ENCODE measurements at places on chromosomes 16 and 17.
A peak's percentile ranks its signal among the peaks of the same experiment; 100 is the strongest.

- DNase-seq = no peak
Measured at GRCh38 chr16:31376705-31377104, 16.4 kb upstream of the ITGAD start.

GRCh38 chr17:12553625-12554024, 112.1 kb upstream of the MYOCD start:
- DNase-seq = no peak

DNA sequence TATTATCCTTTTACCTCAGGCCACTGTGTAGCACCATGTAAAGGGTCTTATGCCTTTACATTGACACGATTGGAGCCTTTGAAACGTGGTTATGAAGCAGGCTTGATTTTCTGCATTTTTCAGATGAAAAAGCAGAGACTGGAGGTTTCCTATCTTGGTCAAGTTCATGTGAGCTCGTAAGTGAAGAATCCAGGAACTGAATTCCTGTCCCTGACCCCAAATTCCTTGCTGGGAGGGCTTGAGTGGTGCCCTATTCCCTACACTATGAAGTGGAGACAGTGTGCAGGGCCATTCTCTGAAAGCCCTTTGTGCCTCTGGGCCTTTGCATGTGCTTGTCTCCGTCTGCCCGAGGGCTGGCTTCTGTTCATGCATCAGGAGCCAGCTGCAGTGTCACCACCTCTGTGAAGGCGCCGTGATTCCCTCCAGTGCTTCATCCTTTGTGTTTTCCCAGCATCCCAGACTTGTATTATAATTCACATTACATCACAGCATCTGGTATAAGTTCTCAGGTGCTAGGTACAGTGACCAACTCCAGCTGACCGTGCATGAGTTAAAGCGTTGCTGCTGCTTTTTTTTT, 181.1 kb downstream of the SNX29 start:
- DNase-seq = no peak

DNA sequence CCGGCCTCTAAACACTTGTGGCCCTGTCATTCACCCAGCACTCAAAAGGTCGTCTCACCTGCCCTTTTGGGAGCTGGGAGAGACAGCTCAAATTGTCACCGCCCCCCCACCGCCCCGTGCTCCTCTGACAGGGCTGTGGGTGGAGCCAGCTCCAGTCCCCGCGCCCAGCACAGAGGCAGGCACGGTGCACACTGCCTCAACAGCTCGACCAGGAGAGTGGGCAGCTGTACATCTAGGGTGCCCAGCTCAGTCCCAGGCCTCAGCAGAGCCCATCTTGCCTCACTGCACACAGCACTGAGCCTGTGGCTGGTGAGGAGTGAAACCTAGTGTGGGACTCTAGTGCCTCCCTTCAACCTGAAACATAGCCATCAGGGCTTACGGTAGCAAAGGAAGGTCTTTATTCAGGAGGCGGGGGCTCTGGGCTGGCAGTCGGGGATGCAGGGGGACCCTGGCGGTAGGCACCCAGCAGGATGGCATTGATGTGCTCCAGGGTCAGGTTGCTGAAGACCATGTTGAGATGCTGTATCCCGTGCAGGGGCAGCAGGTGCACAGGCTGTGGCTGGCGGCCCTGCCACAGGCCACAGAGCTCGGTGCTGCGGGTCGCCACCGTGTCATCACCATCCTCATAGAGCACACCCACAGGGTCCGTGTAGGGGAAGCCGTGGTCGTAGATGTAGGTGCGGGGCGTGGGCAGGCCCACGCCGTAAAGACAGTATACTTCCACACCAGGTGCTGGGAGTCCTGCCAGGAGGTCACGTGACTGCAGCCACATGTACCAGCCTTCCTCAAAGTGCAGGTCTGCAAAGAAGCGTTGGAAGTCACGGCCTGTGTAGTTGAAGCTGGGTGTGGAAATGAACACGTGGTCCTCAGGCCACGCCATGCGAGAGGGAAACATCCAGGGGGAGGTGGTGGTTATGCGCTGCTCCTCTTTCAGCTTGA, 3.1 kb upstream of the PSMB10 start:
- peak; percentile 50 for DNase-seq

- peak; percentile 57 for DNase-seq
Measured at GRCh38 chr16:67311607-67312488, 14.7 kb downstream of the KCTD19 start.

DNA sequence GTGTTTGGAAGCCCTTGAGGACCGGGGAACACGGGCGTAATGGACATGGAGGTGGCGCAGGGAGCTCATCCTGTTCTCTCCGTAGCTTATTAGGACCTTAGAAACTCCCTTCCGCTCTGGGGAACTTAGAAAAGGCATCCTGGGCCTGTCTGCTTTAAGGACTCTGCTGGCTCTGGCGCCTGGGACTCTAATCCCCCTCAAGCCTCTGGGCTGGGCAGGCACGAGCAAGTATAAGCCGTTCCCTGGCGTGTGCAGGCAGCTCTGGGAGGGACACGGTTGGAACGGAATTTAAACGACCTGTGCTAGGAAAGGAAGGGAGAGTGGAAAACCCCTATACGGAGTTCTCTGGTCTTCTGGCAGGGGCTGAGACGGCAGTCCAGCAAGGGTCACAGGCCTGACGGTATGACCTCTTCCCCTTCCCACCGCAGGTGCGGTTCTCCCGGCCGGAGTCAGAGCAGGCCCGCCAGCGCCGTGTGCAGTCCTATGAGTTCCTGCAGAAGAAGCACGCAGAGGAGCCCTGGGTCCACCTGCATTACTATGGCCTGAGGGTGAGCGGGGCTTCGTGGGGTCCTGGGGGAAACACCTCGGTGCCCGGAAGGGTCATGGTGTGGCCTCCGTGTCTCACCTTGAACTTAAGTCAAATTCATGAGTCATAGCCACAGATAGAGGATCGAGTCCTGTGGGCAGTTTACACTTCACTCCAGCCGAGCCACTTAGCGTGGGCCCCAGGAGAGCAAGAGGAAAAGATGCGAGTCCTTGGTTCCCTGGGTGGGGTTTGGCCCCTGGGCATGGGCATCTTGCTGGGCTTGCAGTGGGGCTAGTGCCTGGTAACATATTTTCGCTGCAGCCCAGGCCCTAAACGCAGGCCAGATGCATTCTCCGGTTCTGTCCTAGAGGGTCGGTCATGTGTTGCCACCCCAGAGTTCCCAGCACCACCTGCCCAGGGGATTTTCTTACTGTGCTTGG, 17.7 kb downstream of the POLR3E start:
- no peak for DNase-seq

DNA sequence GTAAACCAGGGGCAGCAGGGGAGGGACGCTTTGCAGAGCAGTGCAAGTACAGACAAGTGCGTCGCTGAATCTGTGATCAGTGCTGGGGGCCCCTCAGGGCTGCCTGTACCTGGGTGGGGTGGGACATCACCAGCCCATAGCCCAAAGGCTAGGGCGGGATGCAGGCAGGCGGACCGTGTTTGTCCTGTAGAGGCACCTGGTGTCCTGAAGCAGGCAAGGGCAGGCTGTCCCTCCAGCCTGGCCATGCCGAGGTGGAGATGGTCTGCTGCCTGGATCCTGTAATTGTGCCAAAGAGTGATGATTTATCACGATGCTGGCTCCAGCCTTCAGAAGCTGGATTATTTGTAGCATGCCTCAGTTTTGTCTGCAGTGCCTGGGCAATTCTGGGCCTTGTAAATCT, 137.9 kb upstream of the GSE1 start:
- no peak for DNase-seq

GRCh38 chr17:53765609-53766008, 57.1 kb upstream of the KIF2B start:
- no peak for DNase-seq

DNA sequence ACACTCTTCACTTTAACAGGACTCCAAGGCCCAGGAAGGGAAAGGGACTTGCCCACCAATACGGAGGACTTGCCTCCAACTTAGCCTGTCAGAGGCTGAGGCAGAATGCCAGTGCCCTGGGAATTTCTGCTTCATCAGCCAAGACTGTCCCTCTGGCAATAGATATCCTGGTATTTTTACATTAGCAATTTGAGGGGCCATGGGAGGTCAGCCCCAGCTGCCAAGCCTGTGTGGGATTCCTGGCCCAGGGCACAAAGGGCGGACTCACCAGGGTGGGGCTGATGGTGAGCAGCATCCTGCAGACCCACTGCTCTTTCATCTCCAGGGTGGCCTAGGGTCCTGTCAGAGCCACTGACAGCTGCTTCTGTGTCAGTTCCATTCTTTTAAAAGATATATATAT, 78.3 kb upstream of the CIBAR2 start:
- DNase-seq = no peak

DNA sequence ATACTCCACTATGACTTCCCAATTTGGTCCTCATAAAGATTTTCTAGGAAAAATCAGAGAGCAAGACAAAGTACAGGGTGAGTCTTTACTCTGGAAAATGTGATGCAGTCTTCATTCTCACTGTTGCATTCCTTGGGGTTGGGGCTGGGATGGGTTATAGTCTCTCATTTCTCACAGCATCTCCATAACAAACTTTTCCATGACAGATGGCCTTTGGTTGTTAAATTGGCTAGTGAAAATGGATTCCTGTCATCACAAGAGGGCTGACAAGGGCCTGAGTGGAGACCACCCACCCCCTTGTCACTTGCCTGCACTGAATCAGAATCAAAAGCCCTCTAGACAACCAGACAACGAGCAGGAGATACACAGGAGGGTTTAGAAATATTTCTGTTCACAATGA, 174.6 kb downstream of the AATF start:
- DNase-seq = no peak

DNA sequence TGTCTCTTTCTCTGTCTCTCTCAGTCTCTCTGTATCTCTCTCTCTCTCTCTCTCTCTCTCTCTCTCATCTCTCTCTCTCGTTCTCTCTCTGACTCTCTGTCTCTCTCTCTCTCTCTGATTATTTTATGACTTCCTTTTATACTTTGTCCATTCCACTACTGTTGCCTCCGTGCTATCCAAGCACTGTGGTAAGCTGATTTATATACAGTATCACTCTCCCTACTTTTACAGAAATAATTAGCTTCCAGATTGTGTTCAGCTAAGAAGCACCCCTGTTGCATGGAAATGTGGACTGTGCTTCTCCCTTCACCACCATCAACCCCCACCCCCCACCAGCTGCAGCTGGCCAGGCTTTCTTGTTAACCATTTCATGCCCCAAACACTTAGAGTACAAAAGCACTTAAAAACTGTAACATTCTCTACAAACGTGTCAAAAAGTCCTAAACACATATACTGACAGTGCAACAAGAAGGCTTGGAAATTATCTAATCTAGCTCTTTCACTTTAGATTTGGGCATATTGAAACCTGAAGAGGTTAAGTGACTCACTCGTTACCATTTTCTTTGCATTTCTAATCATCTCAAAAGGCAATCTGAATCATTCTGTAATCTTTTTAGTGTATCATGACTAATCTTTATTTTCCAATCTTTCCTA, 11.6 kb upstream of the TMEM100 start:
- DNase-seq = no peak

DNA sequence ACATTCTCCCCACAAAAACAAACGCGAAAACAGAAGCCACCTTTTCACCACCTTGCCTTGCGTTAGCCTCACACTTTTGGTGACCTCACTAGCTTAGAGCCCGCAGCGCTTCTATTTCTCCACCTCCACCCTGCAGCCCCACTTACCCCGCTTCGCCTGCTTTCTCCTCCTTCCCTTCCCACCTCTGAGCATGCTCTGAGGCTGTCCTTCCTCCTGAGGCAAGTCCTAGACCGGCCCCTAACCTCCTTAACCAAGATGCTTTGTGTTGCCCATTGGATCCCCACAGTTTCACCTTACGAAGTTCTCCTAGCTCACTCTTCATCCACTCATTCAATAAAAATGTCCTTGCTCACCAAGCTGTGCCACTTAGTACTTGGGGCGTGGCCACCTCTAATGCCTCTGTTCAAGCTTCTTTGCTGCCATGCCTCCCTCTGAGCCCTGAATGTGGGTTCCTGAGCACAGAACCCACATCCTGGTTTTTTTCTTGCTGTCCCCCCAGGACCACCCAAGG, 1.3 kb downstream of the GNGT2 start:
- DNase-seq = no peak

DNA sequence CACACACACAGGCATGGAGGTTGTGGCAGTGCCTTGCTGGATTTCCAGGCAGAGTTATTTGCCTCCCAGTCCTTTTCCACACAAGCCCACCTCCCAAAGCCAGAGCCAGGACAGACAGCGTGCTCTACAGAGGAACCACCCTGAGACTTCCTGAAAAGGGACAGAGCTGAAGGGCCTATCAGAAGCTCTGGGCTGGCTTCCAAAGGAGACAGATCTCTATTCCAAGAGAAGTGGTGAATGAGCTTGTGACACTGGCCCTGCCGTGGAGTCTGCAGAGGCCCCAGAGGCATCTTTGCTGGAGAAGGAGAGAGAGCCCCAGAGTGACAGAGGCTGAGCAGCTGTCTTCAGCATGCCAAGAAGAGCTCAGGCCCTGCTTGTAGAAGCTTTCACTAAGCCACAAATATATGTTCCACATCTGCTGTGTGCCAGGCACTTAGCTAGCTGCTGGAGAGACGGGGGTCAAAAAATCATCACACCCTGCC, 8.3 kb upstream of the LPCAT2 start:
- no peak for DNase-seq

GRCh38 chr16:85329059-85329812, 217.0 kb upstream of the CIBAR2 start:
- DNase-seq = no peak

DNA sequence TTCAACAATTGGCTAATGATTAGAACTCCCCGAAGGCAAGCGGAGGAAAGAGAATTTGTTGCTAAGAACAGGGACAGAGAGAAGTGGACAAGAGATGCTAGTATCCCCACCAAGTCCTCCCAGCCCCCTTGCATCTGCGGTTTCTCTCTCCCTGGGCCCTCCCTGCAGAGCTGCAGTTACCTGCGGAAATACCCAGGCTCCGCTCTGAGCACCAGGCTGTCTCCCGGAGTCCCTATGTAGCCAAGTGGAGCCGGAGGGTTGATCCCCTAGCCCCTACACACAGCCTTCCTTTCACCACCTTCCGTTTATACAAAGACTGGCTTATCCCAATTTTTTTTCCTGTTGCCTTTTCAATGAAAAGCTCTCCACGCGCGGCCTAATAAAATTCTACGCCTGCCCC, 834.4 kb downstream of the KCNJ2 start:
- no peak for DNase-seq

DNA sequence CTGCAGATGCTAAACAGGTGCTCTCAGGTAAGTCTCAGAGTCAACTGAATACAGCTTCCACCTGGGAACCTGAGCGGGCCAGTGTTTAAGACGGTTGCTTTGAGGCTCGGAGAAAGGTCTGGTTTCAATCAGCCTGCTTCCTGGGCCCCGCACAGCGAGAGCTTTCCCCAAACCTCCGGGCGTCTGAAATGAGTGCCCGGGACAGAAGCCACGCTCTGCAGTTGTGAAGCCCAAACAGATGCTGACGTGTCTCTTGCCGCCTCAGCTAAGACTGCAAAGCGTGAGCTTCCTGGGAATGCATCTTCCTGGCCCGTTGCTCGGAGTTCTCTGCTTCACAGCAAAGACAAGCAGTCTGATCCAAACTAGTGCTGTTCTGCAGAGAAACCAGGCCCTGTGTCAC, 36.7 kb downstream of the PLXDC1 start:
- DNase-seq = no peak

Measured in activated CD4-positive, alpha-beta T cell treated with anti-CD3 and anti-CD28 coated beads, Interleukin-2, amount 50 U/mL, for 4 hours (primary cell).